ENCODE measurements at places on chromosomes 16 and 17.
A peak's percentile ranks its signal among the peaks of the same experiment; 100 is the strongest.

DNA sequence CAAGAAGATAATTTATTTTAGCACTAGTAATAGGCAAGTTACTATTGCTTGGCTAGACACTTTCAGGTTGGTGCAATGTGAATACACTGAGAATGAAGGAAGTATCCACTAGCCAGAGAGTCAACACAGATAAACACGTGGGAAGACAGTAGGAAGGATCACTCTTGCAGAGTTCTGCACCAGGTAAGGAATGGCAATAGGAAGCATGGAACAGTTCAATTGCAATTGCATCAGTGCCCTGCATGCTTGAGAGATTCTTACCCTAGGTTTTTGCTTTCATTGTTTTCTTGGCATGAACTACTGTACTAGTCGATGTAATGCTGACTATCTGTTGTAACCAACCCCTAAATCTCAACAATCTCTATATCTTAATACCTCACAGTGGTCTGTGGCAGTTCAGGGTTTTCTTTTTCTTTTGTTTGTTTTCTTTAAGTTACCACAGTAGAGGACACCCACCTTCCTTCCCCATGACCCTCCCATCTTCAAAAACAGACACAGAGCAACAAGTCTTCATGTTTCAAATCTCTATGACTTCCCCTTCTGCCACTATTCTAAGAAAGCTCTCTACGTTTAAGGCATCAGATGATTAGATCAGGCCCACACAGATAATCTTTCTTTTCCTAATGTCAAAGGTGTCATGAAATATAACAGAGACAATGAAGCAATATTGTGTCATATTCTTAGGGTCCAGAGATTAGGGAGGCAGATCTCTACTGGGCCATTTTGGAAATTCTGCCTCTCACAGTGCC lies 18.1 kb upstream of the ABCA8 start:
- DNase-seq, result no peak

DNA sequence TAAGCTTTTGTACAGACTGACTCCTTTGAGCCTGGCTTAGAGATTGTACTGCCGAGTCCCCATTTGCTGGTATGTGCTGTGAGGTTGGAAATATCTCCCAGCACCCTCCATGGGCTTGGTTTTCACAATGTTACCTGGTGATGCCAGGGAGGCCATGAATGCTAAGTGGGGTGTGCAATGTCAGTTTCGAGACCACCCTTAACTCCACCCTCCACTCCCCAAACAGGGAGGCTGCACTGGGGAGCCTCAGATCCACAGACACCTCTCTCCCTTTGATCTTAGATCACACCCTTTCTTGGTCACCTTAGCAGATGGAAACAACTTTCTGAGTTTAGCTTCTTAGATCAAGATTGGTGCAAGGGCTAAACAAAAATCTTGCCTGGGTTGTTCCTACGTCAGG lies 28.6 kb upstream of the PIK3R6 start:
- no peak for DNase-seq

GRCh38 chr17:75006653-75007052 lies 5.8 kb upstream of the MRPL58 start:
- DNase-seq, result no peak

DNA sequence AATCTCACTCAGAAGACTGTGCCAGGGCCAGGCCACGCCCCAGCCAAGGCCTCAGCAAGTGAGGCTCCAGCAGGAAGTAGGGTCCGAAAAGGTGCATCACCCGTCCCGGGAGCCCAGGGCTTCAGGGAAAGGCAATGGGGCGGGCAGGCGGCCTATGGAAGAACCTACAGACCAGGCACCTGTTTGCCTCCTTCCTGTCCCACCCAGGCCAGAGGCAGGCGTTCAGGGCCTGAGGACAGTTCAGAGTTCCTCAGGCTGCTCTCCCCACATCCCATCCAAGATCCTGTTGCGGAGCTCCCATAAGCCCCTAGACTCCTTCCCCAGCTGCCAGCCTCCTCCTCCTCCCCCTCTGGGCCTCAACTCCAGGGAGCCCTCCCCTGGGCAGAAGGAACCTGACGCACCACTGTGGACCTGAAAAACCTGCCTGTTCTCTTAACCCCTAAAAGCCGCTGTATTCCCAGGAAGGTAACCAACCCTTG lies 2.3 kb downstream of the CLUH start:
- DNase-seq, result no peak

DNA sequence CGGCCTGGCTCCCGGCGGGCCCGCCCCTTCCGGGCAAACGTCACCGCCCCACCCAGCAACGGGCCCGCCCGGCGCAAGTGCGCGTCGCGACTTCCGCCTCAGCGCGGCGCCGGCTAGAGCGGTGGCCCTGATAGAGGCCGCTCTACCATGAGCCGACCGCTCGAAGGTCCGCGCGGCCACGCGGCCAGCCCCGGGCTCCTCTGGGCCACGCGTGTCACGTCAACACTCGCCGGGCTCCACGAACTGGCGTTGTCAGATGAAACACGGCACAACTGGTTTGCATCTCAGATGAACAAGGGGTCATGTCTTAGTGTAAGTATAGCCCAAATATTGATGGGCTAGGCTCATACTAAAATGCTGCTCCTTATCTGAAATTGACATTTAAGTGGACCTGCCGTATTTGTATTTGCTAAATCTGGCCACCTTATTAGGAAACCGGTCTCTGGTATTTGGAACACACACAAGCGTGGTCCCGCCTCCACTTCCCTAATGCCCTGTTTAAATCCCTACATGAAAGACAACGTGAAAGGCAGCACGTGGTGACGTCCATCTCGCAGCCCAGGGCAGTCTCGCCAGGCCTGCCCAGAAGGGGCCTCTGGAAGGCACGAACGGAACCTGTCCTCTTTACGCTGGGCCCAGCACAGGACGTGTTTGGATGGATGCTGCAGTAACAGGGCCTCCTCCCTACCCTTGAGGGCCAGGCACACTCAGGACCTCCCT lies at the start of gene ZNF598:
ZNF598 (minus strand) TSS at position 31 of the 720 bp plus-strand sequence.
- peak; percentile 88 for DNase-seq

GRCh38 chr17:7173687-7174602 lies 5.2 kb downstream of the ASGR1 start:
- DNase-seq, result peak; percentile 27

DNA sequence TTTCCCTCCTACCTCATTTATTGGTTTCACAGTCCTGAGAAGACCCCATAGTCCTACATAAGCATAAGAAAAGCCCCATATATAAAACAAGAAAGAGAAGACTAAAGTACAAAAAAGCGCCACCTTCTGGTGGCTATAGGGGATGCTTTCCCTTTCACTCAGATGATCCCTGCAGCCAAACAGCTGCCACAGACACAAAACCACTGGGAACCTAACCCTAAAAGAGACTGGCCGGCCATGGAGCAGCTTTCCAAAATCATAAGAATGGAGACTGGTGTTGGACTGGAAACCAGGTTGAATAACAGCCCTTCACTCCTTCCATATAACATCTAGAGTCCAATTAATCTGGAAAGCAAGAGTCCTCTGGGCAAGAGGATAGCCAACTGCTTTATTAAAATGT lies 11.4 kb downstream of the DYNC1LI2 start:
- peak; percentile 55 for DNase-seq

DNA sequence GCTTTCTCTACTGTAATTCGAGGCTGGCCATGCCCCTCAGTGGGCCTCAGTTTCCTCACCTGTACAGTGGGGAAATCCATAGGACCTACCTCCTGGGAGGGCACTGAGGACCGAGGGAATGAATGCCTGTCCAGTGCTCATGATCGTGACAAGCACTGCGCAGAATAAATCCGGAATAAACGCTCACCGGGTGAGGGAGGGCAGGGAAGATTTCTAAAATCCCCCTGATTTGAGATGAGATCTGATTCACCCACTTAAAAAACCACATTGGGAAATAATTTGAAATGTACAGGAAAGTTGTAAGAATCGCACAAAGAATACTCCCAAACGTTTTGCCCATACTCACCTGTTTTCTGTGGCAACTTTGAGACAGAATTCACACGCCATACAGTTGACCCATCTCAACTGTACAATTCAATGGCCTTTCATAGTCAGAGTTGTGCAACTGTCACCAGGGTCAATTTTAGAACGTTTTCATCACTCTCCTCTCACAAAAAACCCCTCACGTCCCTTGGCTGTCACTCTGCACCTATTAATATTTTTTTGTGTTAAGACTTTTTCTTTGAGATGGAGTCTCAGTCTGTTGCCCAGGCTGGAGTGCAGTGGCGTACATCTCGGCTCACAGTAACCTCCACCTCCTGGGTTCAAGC lies 49.8 kb downstream of the IRF8 start:
- no peak for DNase-seq

DNA sequence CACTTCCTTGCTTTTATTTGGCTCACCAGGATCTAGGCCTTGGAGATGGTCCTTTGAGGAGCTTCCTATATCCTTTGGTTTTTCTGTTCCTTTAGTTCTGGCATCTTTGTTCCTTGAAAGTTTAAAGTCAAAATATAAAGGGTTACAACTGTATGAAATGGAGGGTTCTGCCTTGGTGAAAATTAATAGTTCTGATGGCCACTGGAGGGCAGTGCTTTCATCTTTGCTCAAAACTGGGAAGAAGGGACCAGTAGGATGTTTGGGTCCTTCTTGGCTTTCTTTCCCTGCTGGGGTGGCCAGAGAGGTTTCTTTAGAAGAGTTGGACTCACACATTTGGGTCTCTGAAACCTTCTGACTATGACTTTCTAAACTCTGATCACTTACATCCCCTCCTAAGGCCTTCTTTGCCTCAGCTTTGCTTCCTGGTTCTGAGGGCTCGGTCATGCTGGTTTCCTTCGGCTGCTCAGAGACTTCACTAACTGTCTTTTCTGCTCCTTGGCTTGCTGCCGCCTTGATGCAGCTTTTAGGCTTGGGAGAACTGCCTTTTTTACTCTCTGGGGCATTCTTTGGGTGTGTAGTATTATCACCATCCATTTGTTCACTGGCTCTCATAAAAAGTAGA lies 10.9 kb upstream of the ITGA2B start:
- DNase-seq, result peak; percentile 39

DNA sequence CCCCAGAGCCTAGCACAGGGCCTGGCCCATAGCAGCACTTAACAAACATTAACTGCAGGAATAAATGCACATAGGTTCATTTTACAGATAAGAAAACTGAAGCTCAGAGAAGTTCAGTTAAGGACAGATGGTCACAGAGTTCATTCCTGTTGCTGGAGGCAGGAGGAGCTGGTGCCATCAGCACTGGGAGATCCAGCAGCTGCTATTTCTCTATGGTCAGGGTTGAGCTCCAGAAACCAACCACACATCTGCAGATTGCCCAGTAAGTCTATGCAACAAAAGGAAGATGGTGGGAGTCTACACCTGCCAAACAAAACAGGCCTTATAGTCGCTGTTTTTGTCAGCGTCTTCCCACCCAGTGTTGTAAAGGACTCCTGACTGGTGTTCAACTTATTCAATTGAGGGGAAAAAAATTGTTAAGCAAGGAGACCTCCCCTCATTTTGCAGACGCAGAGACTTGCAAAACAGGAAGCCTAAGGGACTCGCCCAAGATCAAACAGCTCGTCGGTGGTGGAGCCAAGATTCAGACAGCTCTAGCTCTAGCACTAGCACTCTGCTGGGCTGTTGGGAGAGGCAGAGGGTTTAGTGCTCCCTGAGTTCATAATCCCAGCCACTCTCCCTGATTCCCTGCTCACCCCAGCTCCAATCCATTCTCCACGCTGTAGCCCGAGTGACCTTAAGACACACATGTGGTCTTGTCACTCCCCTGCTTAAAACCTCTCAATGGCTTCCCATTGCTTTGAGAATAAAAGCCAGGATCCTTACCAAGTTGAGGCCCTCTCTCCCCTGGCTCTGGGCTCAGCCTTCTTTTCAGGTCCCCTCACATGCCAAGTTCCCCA lies 9.0 kb downstream of the NOG start:
- no peak for DNase-seq

DNA sequence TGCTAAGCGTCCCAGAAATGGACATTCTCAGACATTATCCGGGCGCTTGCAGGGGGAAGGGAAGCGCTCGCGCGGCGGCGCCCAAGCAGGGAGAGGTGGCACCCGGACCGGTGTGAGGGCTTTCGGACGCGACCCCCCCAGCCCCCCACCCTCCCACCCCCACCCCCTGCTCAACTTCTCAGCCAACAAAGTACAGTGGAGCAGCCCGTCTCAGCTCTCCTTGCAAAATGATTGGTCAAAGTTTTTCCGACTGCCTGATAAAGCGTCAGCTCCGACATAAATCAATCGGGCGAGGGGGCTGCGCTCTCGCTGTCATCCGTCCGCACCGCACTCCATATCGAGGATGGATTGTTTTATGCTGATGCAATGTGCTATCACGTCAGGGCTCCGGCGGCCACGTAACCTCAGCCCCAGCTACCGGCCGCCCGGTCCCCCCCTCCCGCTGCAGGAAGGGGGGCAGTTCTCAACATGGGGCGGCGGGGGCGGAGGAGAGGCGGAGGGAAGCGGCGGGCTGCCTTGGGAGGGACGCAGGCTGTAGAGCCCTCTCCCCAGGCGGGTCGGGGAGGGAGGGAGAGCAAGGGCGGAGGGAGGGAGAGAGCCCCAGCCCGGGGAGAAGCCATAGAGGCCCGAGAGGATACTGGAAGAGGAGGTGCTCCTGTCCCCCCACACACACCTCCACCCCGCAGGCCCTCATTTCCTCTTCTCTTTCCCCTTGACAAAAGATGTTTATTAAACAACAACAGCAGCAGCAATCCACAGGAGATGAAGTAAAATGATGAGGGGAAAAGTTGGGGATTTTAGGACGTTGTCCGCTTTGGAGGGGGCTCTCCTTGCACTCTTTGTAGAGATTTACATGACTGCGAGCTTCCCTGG lies at the start of gene HOXB9:
HOXB9 (minus strand) TSS at position 114 of the 873 bp plus-strand sequence; CDS start at position 25, 89 bp downstream.
- peak; percentile 97 for DNase-seq

DNA sequence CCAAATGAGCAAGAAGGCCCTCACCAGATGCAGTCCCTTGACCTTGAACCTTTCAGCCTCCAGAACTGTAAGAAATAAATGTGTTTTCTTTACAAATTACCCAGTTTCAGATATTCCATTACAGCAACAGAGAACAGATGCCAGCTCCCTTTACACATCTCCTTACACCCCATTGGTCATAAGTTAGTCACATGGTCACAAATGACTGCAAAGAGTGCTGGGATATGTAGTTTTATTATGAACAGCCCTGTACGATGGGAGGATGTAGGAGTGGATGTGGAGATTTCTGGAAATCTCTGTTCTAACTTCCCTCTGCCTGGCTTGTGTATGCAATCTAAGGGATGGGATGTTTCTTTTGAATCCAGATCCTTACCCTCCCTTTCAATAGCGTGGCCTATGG lies 13.3 kb upstream of the RPL38 start:
- peak; percentile 70 for DNase-seq

- DNase-seq, result no peak
Observed at GRCh38 chr16:70612931-70613330, 33.4 kb upstream of the IL34 start.

DNA sequence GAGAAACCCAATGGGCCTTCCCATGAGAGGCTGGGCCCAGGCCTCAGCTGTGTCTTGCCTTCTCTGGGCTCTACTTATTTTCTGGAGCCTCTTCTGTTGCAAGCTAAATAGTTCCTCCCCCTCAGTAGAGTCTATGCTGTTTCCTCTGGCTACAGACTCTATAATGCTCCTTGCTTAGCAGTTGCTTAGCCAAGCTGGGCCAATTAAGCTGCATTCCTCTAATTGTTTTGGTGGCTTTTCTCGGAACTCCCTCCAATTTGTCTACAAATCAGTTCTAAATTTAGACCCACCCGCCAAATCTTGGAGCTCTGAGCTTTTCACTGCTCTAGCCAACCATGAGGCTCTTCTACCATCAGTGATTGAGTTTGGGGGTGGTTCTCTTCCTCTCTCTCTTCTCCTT lies 302.7 kb upstream of the ASIC2 start:
- DNase-seq, result no peak

GRCh38 chr16:30758988-30759491 lies 2.8 kb downstream of the CFAP119 start:
- DNase-seq, result no peak
